ENCODE measurements at places on chromosomes 1 and 21.

DNA sequence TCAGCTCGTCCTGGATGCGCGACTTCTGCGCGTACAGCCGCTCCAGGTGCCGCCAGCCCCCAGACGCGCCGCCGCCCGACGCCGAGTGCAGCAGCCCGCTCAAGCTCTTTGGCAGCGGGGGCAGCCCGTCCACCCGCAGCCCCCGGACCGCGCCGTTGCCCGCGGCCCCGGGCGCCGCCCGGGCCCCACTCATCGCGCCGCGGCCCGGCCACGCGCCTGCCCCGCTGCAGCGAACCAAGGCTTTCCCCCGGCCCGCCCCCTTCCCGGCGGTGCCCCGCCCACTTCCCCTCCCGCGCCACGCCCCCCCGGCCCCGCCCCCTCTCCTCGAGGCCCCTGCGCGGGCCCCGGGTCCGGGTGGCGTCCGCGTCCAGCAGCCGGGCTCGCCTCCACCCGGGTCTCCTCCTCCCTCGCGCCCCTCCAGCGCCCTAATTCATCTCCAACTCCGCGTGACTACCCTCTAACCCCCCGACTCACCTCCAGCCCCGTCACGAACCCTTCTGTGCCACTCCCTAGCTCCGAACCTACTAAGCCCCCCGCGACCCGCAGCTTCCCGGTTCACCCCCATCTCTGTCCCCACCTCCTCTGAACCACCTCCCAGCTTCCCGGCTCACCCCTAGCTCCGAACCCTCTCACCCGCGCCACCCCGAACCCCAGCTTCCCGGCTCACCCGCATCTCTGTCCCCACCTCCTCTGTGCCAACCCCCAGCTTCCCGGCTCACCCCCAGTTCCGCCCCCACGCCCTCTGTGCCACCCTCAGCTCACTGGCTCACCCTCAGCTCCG is at the start of gene FAM89A:
Gene FAM89A (minus strand): TSS at position 236 of the 781 bp plus-strand sequence. CDS start 43 bp downstream, at position 193.
- DNase-seq: no peak

DNA sequence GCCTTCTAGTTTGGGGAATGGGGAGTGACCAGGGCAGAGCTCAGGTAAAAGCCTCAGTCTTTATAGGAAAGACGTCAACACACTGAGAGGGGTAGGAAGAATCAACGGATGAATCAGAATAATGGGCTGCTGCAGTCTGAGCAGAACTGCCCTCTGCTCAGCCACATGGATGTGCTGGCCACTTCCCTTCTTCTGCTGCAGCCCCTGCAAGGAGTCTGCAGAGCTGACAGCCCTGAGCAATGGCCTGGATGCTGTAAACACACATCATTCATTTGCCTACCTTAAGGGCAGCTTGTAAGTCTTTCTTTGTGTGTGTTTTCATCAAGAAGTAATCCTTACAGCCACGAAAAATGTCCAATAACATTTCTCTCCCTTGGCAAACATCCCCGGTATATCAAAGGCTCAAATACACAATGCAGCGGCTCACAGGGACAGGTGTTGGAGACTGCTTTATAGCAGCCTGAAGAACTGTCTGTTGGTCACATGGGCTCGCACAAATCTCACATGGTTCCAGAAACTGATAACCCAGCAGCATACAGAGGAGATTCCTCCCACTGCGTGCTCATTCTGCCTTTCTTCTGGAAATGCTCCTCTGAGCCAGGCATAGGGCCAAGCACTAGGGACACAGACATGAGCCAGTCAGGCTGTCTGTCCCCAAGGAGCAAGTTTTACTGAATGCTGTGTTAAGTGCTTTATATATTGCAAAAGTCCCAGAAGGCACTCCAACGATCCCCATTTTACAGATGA is 110.1 kb downstream of the HMGB4 start:
- no peak for DNase-seq

GRCh38 chr1:196372896-196373536 is 235.2 kb downstream of the KCNT2 start:
- DNase-seq: no peak

DNA sequence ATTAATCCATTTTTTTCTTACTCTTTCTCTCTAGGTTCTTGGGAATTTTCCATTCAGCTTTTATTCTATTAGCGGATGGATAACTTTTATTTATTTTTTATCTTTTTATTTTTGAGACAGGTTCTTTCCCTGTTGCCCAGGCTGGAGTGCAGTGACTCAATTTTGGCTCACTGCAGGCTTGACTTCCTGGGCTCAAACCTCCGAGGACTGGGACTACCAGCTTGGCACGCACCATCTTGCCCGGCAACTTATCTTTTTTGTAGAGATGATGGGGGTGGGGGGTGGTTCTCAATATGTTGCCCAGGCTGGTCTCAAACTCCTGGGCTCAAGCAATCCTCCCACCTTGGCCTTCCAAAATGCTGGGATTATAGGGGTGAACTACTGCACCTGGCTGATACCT is 36.1 kb upstream of the CHIT1 start:
- DNase-seq: no peak

- DNase-seq: no peak
Measured at GRCh38 chr21:46089285-46089684, 8.6 kb upstream of the COL6A2 start.

GRCh38 chr1:218986816-218987215 is 186.9 kb upstream of the LYPLAL1 start:
- DNase-seq: no peak
